Aorta (tissue), 5 donors: ENCODE measurements at places on chromosomes 5 and 9. TPM values are rescaled to one million over a fixed set of nuclear protein-coding genes. Genes with fewer than 3 reads are reported as not detected.

Gene GABBR2
- not detected for total RNA-seq

- DNase-seq = no peak
These were observed 499.2 kb upstream of the COX7C start for GRCh38 chr5:86118542-86118941.

GRCh38 chr9:123914517-123915196 is 15.3 kb downstream of the DENND1A start:
- DNase-seq = no peak

GRCh38 chr5:111942201-111942600 is 185.2 kb upstream of the NREP start:
- DNase-seq = no peak

Gene ANKRD18B
- total RNA-seq = not detected

GRCh38 chr5:178415353-178415752 is 174.8 kb downstream of the COL23A1 start:
- DNase-seq = peak; percentile 61

DNA sequence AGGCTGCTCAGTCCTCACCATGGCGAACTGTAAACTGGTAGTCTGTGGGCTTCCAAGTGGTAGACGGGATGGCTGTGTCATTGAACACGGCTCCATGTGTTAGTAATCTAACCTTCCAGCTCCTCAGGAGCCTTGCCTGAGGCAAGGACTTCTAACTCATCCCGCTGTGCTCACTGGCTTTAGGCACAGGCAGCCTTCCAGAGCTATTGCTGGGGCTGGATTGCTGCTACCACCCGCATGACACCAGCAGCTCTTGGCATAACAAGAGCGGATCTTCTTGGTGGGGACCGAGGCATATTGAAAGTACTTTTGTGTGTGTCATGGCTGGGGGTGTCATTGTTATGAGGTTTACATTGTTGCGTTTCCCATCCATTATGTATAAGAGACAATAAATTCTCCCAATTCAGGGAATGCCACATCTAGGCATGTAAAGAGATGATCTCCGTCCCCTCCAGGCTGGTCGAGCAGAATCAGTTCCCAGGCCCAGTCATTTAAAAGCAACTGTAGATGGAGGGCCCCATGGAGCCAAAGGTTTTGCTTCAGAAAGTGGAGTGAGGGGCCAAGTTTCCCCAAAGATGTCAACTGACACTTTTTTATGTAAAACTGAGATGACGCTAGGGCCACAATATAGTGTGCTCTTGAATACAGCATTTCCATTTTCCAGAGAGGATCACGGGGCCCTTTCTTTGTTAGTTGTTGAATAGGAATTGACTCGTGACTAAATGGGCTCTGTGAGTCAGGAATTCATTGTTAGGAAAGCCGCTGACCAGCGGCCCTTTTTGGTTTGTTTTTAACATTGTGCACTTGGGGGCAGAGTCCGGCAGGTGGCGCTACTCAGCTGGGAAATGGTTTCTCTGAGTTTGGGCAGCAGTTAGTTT is 759.5 kb downstream of the TAF11L14 start:
- peak; percentile 80 for DNase-seq

Gene ARL14EPL
- not detected for total RNA-seq

DNA sequence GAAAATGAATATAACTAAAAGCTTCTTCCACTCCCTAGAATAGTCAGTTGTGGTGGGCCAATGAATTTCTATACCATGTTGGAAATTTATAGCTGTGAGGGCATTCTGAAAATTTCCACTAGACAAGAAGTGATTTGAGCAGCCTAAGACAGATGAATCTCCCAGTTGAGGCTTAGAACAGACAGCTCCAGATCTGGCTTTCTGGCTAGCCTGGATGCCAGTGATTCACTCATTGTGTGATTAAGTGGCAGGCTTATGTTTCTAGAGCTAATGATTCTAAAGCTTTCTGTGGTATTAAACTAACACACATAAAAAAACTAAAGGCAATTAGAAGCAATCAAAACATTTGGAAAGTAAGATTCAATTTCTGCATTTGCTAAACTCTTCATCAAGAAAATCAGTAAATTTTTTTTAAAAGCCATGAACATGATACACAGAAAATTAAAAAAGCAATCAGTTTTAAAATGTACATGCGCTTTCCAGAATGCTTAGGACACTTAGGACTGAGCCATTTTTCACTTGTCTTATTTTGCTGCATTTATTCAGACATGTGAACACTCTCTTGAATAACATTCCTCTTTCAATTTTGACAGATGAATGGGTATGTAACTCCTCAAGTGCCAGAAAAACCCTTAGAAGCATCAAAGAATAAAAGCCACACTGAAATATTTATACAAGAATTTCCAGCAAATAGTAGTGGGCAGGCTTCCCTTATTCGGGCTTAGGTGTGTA is 100.5 kb upstream of the GNAQ start:
- no peak for DNase-seq

Gene FREM1
- total RNA-seq = 14.0 TPM

GRCh38 chr5:109028608-109029299 is 281.1 kb downstream of the FER start:
- no peak for DNase-seq

GRCh38 chr5:105670596-105670995 is 2000.1 kb downstream of the EFNA5 start:
- no peak for DNase-seq

Gene ZNF462
- total RNA-seq = 24.0 TPM

DNA sequence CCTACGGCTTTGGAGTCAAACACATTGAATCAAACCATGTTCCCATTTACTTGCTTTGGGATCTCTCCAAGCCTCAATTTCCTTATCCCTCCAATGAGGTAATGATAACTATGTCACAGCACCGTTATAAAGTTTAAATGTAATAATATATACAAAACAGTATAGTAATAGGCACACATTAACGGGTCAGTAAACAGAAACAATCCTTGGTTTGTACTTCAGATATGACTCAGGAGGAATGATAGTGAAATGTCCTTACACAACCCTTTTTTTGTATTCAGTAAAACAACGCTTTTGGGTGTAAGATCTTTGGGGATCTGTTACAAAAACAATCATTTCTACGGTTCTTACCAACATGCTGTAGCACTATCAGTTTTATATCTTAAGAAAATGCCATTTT is 178.5 kb upstream of the GNA14 start:
- DNase-seq = no peak

DNA sequence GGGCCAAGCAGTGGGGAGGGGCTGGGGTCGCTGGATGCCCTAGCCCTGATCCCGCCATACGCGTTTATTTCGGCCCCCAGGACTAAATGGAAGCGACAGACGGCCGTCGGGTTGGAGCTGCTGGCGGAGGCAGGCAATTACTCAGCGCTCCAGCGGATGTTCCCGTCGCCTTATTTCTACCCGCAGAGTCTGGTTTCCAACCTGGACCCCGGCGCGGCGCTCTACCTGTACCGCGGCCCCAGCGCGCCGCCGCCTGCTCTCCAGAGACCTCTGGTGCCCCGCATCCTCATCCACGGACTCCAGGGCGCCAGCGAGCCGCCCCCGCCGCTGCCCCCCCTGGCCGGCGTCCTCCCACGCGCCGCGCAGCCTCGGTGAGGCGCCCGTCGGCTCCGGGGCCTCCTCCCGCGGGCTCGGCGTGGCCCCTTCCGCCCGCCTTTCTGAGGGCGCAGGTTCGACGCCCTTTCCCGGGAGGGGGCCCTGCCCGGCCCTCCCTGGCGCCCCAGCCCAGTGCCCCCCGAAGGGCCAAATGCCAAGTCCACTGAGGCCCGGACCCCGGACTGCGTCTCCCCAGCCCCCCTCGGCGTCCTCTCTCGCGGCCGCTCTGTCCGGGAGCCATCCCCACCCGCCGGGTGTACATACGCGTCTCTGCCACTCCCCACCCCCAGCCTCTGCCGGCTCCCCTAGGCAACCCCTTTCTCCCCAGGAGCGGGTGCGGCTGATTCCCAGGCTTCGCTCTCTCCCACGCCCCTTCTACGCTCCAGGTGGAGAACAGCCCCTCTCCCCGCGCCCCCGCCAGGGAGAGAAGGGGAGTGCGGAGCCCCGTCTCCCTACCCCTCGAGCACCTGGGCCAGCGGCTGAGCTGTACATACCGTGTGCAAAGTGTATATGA is 7.0 kb downstream of the BARHL1 start:
- DNase-seq = no peak

DNA sequence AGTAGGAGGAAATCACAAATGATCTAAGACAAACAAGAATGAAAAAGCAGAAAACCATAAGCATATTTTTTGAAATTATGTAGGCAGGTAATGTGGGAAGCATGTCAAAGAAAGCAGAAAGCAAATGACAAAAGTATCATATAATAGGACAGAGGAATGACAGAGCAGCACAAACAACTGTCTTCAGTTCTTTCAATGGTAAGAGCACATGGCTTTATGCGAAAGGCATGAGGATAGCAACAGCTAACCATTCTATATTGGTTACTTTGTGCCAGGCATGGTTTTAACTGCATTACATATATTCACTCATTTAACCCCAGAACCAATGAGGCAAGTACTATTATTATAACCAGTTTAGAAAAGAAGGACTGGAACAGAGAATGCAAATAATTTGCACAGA is 137.4 kb downstream of the FBXL7 start:
- no peak for DNase-seq

DNA sequence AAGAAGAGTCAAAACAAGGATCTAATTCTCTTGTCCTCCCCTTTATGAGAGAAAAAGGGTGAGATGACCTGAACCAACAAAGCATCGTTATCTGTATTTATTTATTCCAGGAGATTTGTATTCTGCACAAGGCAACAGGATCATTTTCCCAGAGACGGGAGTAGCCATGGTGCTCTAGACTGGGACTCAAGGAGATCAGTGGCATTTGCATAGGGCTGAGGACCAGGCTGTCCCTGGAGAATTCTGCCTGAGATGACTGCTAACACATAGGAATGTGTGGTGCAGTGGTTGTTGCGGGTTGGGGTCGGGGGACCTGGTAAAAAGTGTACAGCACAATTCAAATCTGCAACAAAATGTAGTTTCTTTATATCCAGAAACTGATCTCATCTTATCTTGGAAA is 22.3 kb upstream of the ZNF474 start:
- DNase-seq = no peak

DNA sequence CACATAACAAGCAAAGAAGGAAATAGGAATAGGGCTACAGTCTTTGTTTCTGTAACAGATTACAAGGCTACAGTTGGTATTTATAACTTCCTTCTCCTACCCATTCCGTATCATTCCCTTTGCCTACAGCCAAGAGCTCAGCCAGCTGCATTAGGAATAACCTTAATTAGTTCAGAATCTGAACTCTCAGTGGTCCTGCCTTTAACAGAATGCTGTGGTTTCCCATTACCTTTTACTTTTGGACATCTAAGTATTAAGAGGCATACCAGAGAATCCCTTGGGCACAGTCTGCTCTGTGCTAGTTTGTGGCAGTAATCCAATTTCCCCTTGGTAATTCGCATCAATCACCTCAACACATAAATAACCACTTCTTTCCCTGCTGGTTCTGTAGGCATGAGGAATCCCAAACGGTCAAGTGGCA is 44.2 kb downstream of the PKD2L2 start:
- no peak for DNase-seq

GRCh38 chr9:127455324-127455992 is 4.1 kb downstream of the LRSAM1 start:
- no peak for DNase-seq

DNA sequence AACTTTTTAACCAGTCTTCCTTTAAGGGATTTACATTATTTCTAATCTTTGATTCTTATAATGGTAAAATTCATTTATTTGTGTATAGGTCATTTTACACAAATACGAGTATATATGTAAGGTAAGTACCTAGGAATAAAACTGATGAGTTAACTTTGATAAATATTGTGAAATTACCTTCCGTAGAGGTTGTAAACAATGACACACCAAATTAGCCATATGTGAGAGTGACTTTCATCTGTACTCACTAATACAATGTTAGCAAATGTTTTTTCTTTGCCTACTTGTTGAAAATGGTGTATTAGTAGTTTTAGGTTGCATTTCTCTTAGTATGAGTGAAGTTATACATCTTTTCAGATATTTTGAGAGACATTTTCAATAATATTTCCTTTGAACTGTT is 42.6 kb upstream of the TSLP start:
- no peak for DNase-seq

DNA sequence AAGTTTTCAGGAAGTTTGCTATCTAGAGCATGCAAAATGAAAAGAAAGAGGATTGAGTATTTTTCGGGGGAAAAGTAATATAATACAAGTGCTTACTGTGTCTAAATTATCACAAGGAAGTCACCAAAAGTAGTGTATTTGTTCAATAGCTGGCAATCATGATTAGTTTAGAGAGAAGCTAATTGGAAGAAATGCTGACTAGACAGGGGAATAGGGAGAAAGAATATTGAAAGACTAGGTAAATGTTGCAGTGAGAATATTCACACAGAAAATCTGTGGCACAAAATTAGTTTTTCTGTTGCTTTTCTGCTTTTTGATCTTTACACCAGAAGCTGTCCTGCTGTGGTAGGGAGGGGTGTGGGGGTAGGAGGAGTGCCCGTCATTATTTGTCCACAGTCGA is 238.7 kb downstream of the MARCHF11 start:
- DNase-seq = no peak

GRCh38 chr5:118193194-118193905 is 795.0 kb downstream of the DTWD2 start:
- DNase-seq = no peak

DNA sequence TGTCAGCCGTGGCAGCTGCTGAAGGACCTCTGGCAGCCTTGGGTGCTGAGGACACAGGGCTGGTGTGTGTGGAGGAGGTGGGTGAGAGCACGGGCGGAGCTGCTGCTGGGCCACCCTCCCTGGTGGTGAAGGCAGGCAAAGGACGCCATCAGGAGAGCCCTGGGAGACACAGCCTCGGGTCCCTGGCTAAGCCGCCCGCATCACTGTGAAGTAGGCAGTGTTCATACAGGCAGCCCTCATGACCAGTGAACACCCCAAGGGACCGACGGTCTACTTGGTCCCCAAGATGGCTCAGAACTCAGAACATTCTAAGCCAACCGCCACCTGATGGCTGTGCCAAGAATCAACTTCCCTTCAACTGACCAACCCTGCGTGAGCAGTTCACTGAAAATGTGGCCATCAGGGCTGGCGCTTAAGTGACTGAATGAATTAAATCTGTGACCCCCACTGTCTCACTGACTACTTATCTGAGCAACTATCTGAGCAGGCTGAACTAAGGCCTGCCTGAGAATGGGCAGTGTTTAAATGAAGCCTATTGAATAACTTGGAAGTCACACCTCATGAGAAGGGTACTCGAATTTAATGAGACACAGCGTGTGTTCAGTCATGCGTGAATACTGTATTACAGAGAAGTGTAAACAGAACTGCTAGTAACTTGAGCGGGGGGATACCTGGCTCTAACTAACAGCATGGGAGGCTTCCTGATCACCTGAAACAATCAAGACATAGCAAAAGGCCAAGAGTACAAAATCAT is 54.7 kb upstream of the SIMC1 start:
- no peak for DNase-seq

Gene PCDHGB6
- total RNA-seq = 14.6 TPM

Gene TAF11L5
- total RNA-seq = not detected

GRCh38 chr9:91896097-91896496 is 53.9 kb downstream of the ROR2 start:
- DNase-seq = no peak

Gene LIFR
- 67.6 TPM for total RNA-seq

DNA sequence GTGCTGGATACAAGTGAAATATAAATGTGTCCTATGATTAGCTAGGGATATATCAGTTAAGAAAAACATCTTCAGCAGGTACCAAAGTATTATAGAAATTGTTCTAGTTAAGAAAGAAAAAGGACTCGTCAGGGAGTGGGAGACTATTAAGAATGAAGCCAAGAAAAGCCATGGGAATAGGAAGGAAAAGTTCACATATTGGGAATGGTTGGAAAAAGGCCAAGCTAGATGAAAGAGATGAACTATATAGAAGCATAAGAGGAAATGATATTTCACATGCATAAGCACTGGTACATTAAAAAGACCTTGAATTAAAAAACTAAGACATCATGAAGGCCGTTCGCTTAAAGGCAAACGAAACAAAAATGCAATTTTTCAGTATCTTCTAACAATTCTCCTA is 237.7 kb downstream of the ADAMTS6 start:
- DNase-seq = no peak
